Frontal cortex (tissue), 4 donors: ENCODE measurements at places on chromosomes 16 and 17. TPM values are rescaled to one million over a fixed set of nuclear protein-coding genes. Genes with fewer than 3 reads are reported as not detected.
A peak's percentile ranks its signal among the peaks of the same experiment; 100 is the strongest.

DNA sequence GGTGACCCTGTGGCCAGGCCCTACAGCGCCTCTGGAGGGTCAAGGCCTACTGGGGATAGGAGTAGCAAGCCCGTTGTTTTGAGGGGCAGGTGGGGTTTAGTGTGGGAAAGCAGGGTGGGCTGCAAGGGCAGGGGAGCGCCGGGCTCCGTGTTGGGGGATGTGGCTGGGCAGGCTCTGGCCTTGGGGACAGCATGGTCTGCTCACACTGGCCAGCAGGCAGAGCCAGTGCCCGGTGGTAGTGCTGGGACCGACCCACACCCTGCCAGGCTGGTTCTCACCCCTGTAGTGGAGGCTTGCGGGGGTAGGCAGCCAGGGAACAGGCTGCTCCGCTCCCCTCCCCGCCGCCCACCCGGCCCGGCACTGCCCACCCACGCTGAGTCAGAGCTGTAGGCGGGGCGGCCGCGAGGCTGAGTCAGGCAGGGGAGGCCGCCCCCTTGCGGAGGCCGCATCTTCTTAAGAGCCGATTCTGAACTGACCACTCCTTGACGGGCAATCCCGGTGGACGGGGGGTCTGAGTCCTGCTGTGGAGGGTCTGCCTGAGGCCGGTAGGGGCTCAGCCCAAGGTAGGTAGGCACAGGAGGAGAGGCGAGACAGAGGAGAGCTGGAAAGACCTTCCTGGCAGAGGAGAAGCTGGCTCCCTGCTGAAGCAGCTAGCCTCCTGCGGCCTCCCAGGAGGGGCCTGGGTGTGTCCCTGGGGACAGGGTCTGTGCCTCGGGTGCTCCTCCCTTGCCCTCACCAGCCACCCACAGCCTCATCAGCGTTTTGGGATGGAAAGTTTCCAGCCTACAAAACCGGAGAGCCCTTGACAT is 62.4 kb downstream of the BAIAP2 start:
- DNase-seq = peak; percentile 81

GRCh38 chr16:71282943-71283342 is 6.3 kb downstream of the CMTR2 start:
- DNase-seq = no peak

- peak; percentile 27 for DNase-seq
These were observed 24.9 kb upstream of the RFFL start for GRCh38 chr17:35088356-35088880.

- no peak for DNase-seq
These were observed 9.3 kb downstream of the NQO1 start for GRCh38 chr16:69717066-69717465.

GRCh38 chr16:85625485-85626117 is 12.5 kb downstream of the GSE1 start:
- DNase-seq = no peak

The SHCBP1 gene
- 1.2 TPM for total RNA-seq

DNA sequence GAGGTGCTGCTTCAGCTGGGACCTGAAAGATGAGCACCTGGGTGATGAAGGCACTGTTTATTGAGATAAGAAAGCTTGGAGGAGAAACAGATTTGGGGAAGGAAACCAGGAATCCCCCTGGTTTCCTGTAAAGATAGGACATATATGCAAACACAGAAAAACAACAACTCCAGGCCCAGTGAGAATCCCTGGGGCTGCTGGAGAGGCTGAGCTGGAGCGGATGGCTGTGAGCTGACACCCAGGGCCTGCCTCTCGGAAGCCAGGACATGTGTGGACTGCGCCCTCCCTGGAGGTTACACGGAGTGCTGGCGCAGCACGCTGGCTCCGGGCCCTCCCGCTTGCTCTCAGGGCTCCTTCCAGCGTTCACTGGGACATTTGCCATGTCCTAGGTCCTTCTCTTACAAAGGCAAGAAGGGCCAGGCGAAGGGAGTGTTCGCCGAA is 57.5 kb downstream of the CYB5B start:
- peak; percentile 50 for DNase-seq

DNA sequence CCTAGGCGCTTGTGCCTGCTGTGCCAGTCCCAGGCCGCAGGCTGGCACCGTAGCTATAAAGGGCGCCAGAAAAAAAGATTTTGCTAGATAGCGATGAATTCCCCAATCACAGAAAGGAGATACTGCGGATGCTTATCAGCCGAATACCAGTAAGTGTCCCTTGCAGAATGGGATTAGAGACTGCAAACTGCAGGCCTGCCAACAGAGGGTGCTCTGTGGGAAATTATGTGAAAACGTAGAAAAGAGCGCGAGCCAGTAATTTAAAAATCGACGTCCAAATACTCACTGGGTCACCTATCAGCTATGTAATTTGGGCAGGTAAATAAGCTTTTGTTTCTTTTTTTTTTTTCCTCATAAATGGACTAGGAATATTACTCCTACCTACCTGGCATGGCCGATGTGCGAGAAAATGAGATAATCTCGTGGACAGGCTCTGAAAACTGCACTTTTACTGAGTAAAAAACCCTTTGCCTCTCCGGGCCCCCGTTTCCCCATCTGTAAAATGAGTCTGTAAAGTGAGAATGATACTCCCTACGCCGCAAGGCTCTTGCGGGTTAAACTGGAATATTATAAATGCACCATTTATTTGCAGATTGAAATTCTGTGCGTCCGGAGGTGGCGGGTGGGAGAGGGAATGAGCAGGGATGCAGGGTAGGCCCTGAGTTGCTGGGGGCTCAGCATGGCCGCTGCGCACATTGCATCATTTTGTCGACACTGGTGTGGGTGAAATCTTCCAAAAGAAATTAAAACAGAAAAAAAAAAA is 1.2 kb upstream of the COG1 start:
- peak; percentile 73 for DNase-seq

DNA sequence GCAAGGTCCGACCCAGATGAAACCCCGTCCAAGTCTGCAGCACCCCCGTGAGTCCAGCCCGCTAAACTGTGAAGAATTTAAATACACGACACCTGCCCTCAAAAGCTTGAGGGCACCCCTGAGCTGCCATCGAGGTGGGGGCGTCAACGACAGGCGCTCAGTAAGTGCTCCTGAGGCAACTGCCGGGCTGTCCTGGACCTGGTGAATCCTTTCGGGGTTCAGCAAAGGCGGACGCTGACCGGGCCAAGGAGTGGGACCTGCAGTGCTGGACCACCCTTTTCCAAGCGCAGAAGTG is 512 bp upstream of the ENDOV start:
- DNase-seq = no peak

The GPRC5B gene
- 35.1 TPM for total RNA-seq

The TBC1D28 gene
- under 0.01 TPM for total RNA-seq

- DNase-seq = no peak
These were observed 4.1 kb upstream of the SALL1 start for GRCh38 chr16:51155199-51155607.

The WFDC1 gene
- 0.82 TPM for total RNA-seq

The LGALS9B gene
- not detected for total RNA-seq

- DNase-seq = no peak
These were observed 13.3 kb upstream of the CNEP1R1 start for GRCh38 chr16:50011707-50012106.

The KRTAP2-1 gene
- not detected for total RNA-seq

The DBNDD1 gene
- 10.6 TPM for total RNA-seq

The MT1E gene
- total RNA-seq = 5.7 TPM

The CETP gene
- total RNA-seq = 0.82 TPM

GRCh38 chr17:82200743-82201497 is 11.7 kb downstream of the CCDC57 start:
- DNase-seq = no peak

The ST6GALNAC2 gene
- not detected for total RNA-seq

The NPW gene
- total RNA-seq = not detected

DNA sequence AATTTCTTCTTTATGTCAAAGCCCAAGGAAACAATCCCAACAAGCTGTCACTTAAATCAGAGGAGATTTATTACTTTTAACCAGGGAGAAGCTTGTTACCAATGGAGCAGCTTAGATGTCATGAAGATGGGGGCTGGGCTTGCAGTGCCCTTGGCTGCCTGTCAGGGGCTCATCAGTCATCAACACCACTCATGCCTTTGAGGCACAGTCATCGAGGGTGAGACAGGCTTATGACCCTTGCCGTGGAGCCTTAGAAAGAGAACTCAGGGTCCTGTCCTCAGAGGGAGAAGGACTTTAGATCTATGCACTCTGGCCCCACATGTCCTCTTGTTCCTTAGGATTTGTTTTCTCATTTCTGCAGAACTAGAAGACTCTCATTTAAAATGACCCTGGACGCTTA is 318.3 kb downstream of the CBLN1 start:
- DNase-seq = no peak

The TOM1L1 gene
- total RNA-seq = 20.4 TPM

DNA sequence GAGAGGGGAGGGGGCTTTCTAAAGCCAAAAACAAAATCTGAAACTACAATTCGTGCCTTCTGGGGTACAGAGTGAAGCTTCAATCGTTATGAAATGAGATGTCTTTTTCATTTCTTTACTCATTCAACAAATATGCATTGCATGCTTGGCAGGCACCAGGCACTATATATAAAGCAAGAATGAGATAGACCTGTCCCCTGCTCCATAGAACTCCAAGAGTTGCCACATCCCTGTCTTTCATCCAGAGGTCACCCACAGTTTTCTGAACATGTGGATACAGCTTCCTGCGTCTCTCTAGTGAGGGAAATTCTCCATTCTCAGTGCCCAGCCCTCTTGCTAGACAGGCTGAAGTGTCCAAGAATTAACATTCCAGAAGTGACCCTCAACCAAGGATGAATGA is 343.2 kb upstream of the MAF start:
- DNase-seq = no peak

The PSMC3IP gene
- 4.5 TPM for total RNA-seq

The KRTAP2-3 gene
- not detected for total RNA-seq

DNA sequence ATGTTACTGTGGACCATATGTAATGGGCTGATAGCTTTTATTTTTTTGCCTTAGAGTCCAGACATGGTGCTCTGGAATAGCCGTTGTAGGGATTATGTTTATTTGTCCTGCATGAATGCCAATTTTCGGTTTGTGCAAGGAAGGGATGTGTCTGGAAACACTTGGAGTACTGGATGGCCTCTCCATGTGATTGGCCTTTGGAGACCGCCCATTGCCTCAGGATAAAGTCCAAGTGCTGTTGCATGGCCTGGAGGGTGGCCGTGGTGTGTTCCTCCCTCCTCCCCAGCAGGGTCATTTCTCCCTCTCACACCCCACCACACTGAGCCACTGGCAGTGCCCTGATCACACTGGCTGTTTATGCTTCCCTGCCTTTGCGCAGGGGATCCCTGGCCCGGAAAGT is 93.9 kb downstream of the MSI2 start:
- no peak for DNase-seq

- DNase-seq = no peak
These were observed 9.2 kb downstream of the NECAB2 start for GRCh38 chr16:83977056-83977815.

The DNAH17 gene
- under 0.01 TPM for total RNA-seq

The FOXL1 gene
- 0.82 TPM for total RNA-seq

GRCh38 chr17:29034510-29034909 is 8.4 kb upstream of the PIPOX start:
- no peak for DNase-seq

The C16orf54 gene
- 0.41 TPM for total RNA-seq

GRCh38 chr16:10037751-10038150 is 144.5 kb downstream of the GRIN2A start:
- no peak for DNase-seq

GRCh38 chr16:963913-964312 is 6.9 kb downstream of the LMF1 start:
- DNase-seq = no peak

- DNase-seq = no peak
These were observed 50.7 kb upstream of the RPL38 start for GRCh38 chr17:74152591-74153455.

DNA sequence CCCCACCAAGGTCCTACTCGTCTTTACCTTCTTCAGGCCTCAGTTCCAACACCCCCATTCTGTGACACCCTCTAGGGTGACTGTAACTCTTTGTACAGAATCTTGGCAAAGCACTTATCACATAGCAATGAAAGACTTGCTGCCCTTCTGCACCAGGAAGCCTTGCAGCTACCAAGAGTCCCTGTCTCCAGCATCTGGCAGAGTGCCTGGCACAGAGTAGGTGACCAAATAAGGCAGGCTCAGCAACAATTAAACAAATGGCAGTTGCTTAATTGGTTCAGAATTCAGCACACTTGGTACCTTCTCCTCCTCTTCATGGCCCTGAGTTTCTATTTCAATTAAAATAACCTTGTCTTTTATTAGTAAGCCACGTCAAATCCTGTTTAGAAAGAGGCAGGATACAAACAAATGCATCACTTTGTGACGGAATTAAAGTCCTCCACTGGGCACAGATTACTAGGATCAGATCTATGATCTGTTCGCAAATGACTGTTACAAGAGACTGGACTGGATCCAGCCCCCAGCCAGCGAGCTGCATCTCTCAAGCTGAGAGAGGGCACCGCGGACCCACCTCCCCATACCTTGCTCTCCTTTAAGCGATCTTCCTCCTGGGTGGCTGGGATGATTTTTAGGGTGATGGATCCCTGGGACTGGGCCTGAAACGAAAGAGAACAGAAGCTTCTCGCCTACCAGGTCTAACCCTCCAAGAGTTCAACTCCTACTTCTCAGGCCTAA is 9.4 kb downstream of the MPP3 start:
- no peak for DNase-seq
